Astrocyte (in vitro differentiated cells and primary cell): ENCODE measurements at places on chromosomes 1 and 21.

DNA sequence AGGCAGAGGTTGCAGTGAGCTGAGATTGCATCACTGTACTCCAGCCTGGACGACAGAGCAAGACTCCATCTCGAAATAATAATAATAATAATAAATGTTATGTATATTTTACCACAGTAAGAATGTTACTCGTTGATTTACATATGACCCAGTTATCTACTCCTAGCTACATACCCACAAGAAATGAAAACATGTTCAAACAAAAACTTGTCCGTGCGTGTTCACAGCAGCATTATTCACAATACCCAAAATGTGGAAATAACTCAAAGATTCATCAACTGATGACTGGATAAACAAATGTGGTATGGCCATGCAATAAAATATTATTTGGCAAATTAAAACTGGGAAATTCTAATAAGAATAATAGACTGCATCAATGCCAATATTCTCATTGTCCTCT lies 31.7 kb upstream of the ENSA start:
- DNase-seq: no peak

GRCh38 chr1:163772246-163772645 lies 450.5 kb downstream of the NUF2 start:
- no peak for DNase-seq

- no peak for DNase-seq
These were observed at the start of gene S100A1 for GRCh38 chr1:153627715-153628626. TSS of gene S100A1 (plus strand) at chr1:153628434. CDS start at chr1:153630522, 2,088 bp downstream.

DNA sequence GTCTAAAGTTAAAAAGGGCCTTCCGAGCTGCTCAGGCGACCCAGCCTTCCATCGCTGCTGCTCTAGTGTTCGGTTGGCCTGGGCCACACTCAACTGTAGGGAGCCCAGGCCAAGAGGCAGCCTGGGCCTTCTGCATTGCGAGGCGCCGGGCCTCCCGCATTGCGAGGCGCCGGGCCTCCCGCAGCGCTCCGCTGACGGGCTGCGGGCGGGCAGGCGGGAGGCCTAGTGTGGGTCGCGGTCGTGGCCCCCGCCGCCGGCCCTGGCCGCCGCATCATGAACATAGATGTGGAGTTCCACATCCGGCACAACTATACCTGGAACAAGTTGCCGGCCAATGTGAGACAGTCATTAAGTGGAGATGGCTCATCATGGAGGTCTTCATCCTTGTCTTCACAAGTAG lies 48.3 kb downstream of the PPIAL4G start:
- no peak for DNase-seq

DNA sequence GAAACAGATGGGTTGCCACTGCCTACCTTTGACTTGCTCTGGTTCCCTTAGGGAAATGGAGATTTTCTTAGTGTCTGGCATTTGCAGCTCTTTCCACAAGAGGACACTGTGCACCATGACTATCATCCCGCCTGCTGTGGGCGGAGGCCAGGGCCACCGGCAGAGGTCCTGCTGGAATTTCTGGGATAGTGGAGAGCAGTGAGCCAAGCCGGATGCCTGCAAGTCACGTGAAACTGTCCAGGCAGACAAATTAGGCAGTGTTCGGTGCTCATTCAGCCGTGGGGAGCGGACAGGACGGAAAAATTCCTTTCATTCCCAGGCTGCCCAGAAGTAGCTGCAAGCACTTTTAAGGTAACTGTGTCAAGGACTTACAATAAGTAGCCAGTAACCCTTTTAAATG lies 43.4 kb downstream of the IGSF5 start:
- DNase-seq: peak; percentile 92

DNA sequence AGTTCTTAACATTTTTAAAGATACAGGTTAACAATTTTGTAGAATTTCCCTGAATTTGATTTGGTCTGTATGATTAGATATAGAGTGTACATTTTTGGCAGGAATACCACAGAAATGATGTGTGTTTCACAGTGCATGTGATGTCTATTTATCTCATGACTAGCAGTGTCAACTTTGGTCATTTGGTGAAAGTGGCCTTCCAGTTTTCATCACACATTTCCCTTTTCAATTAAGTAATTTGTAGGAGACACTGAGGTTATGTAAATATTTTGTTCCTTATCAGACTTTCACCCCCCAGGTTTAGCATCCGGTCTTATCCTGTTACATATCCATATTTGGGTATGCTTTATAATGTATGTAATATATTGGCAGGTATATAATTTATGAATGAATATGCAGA lies 41.8 kb downstream of the MAP3K7CL start:
- DNase-seq: no peak

DNA sequence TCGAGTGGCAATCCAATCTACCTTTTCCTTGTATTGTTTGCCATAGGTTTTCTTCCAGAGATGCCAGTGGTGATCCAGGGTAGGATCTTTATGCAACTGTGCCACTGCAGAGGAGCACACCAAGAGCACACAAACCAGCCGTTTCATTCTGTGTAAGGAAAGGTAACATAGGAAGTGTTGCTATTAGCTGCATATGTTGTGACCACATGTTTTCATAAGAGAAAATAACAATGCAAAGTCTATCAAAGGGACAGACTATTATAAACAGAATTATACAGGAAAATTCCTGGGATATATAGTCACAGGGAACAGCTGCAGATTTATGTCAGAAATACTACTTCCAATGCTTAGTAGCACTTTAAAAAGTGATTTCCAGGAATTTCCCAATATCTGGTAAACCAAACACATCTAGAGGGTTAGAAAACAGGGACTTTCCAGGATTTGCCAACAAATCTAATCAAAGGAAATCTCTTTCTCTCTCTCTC lies 919 bp downstream of the CTSS start:
- peak; percentile 84 for DNase-seq

GRCh38 chr1:22256213-22256512 lies 113.3 kb upstream of the WNT4 start:
- DNase-seq: no peak

GRCh38 chr1:61740751-61741700 lies 1.3 kb upstream of the PATJ start:
- no peak for DNase-seq

DNA sequence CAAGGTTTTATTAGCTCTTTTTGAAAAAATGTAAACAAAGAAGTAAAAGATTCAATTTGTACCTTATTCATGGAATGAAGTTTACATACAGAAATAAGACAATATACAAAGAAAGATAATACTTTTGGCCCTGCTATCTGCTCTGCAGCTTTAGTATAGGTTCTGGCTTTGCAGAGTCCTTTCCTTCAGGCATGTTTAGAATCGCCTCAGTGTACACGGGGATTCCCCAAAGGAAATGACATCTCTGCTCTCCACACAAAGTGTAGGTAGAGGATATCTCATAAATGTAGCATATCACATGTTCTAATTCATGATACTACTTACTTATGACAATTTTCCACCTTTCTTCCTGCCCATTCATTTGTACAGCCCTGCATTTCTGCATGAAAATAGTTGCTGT lies 222.6 kb upstream of the DPYD start:
- DNase-seq: no peak

DNA sequence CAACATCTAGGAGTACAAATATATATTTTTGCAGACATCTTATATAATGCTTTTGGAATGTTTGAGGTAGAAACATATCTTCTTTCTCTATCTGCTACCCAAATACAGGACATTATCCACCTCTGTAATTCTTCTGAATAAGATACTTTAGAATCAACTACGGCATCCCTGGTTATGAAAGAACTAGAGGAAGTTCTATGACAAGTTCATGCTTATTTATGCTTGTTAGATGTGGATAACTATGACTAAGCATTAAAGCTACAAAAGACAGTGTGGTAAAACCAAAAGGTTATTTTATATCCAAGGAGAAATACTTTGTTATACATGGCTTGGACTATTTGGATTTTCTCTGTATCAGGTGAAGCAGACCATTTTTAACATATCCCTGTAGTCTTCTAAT lies 894.0 kb downstream of the KCNT2 start:
- peak; percentile 49 for DNase-seq

DNA sequence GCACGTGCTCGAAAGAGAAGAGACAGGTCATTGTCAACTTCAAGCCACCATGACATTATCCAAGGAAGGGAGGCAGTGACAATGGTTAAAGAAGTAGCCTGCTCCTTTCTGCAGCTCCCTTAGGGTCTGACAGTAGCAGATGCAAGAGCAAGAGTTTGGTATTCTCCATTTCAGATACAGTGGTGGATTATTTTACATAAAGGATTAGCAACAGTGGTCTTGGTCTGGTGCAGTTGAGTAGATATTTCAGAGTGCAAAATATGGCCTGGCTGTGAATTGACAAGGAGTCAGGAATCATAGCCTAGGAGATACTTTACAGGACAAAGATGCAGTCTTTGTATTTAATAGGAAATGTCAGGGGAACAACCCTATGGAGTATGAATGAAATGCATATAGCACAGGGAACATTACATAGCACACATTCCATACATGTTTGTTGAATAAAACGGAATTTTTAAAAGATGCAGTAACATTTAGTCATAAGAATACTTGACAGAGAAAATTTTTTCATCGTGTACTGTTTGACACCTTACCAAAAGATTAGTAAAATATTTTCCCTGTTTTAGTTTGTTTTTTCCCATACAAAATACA lies 41.8 kb downstream of the CHRM3 start:
- DNase-seq: peak; percentile 9
